T-helper 2 cell (primary cell): ENCODE measurements at places on chromosomes 6 and 20.

DNA sequence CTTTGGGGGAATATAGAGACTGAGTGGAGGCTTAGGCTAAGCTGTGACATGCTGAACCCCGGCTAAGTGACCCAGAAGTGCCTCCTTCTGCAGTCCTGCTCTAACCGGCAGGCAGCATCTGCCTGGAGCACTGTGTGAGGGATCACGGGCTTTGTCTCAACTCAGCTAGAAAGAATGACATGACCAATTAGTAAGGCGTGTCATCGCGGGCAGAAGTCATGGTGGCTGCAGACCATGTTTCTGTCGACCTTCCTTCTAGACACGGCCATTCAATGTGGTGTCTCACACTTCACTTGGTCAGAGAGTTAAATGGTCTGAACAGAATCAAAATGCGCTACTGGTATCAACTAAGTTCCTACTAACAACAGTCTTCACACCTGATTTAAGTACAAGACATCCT lies 35.0 kb downstream of the HUS1B start:
- DNase-seq: no peak

DNA sequence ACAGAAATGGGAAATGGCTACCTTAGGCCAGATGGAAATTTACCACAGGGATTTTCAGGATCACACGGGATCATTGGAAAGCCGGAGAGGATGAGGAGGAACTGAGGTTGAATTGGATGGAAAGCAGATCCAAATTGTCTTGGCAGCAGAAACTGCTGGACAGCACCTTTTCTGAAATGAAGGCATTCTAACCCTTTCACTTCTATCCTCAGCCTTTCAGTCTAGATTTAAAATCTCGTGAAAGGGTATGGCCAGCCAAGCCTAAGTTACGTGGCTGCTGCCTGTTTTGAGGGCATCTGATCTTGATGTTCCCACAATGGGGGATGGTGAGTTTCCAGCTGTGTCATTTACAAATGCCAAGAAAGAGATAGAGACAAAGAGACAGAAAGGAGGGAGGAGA lies 358.2 kb downstream of the KIF16B start:
- no peak for DNase-seq

DNA sequence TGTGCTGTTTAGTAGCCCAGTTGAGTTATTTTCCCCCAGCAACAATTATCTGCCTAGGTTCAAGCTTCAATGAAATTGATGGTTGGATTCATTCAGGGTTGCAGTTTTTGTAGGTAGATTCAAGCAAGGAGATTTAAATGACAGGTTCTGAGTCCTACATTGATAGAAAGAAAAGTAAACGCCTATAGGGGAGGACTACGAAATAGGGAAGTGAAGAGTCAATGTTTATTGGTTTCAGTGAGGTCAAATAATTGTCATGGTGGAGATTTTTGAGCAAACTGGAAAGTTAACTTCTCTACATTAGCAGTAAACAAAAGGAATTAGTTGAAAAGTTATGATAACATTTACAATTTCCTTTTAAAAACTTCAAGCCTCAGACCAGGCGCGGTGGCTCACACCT lies 734 bp upstream of the WFDC13 start:
- no peak for DNase-seq

- no peak for DNase-seq
Measured at GRCh38 chr20:58647796-58648501, 3.1 kb upstream of the STX16 start.
